ENCODE measurements at places on chromosomes 1 and 21. TPM values are rescaled to one million over a fixed set of nuclear protein-coding genes. Genes with fewer than 3 reads are reported as not detected.
A peak's percentile ranks its signal among the peaks of the same experiment; 100 is the strongest.

DNA sequence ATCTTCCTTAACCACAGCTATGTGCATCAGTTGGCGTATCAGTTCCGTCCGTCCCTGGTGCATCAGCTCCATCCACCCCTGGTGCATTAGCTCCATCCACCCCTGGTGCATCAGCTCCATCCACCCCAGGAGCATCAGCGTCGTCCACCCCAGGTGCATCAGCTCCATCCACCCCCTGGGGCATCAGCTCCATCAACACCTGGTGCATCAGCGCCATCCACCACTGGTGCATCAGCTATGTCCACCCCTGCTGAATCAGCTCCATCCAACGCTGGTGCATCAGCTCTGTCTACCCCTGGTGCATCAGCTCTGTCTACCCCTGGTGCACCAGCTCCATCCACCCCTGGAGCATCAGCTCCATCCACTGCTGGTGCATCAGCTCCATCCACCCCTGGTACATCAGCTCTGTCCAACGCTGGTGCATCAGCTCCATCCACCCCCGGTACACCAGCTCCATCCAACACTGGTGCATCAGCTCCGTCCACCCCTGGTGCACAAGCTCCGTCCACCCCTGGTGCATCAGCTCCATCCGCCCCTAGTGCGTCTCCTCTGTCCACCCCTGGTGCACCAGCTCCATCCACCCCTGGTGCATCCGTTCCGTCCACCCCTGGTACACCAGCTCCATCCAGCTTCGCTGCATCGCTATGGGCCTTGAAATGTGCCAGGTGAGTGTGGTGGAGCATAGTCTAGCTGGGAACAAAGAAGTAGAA is 106.6 kb upstream of the ZBTB40 start:
- peaks cover 34% of the 10 kb centered on the region for H3K27me3 ChIP-seq
- no peak overlapping the region for H3K27ac ChIP-seq
- no peak for DNase-seq
- H3K4me1 ChIP-seq, result no peaks in the 10 kb centered on the region
- no peak overlapping the region for H3K4me3 ChIP-seq
- no peaks in the 10 kb centered on the region for H3K36me3 ChIP-seq

Gene HSPA6
- total RNA-seq, result 1.2 TPM

GRCh38 chr21:35933466-35933865 is 126.9 kb downstream of the SETD4 start:
- no peak overlapping the region for H3K4me3 ChIP-seq
- no peak overlapping the region for H3K27ac ChIP-seq
- DNase-seq, result no peak

Gene SMCP
- total RNA-seq, result not detected

GRCh38 chr21:46161633-46162592 is 6.5 kb upstream of the FTCD start:
- H3K27ac ChIP-seq, result no peak overlapping the region
- H3K27me3 ChIP-seq, result peaks cover 2% of the 10 kb centered on the region
- no peaks in the 10 kb centered on the region for H3K4me1 ChIP-seq
- no peak overlapping the region for H3K4me3 ChIP-seq
- DNase-seq, result no peak
- peaks cover 8% of the 10 kb centered on the region for H3K36me3 ChIP-seq

Gene CCDC190
- total RNA-seq, result not detected

DNA sequence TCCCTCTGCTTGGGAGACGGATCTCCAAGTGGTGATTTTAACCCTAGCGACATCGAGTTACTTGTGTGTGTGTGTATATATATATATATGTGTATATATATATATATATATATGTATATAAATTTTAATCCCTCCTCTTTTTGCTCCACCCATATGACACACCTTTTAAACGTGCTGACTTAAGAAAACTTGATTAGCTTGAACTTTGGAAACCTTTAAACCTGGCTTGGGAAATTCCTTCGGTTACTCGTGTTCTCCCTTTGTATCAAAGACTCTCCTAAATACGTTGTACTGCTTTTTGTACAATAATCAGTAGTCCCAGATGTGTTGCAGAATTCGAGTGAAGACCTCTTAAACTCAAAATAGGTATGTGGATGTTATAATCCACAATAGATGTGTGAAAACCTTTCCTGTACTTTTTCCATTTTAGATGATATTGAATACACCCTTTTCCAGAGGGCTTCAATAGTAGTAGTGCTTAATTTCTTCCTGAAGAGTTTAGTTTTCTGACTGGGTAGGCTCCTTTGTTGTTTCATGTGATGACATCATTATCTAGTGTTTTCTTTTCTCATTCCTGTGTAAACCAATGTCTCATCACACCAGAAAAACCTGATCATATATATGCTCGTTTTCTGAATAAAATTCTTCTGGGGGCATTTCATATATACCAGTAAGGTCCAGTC is 1.4 kb downstream of the RNF11 start:
- H3K4me3 ChIP-seq, result no peak overlapping the region
- no peak for DNase-seq
- no peak overlapping the region for H3K27ac ChIP-seq

DNA sequence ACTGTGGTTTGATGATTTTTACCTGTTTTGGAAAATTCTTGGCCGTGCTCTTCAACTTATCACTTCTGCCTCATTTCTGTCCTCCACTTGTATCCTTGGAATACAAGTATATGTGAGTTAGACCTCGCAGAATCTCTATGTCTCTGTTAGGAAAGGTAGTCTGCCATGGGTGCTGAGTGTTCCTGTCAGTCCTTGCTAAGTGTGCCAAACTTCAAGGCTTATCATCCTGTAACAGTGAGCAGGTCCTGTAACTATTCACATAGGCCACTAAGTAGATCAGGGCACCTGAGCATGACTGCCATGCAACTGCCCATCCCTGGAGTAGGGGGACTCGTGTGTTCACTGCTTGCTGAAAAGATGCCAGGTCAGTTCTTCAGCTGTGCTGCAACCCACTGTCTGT is 24.2 kb upstream of the BMP8B start:
- DNase-seq, result no peak
- no peak overlapping the region for H3K4me3 ChIP-seq
- no peak overlapping the region for H3K27ac ChIP-seq
- peaks cover 13% of the 10 kb centered on the region for H3K4me1 ChIP-seq

- H3K4me1 ChIP-seq, result peaks cover 6% of the 10 kb centered on the region
- peaks cover 24% of the 10 kb centered on the region for H3K27me3 ChIP-seq
- no peaks in the 10 kb centered on the region for H3K36me3 ChIP-seq
- H3K4me3 ChIP-seq, result no peak overlapping the region
- DNase-seq, result no peak
- no peak overlapping the region for H3K27ac ChIP-seq
These were observed 31.4 kb upstream of the TARDBP start for GRCh38 chr1:10980841-10981727.

Gene GBP7
- total RNA-seq, result not detected

GRCh38 chr21:42346441-42346840 is 4.4 kb downstream of the TFF2 start:
- no peaks in the 10 kb centered on the region for H3K4me1 ChIP-seq
- peaks cover 2% of the 10 kb centered on the region for H3K27me3 ChIP-seq
- DNase-seq, result no peak
- H3K36me3 ChIP-seq, result no peaks in the 10 kb centered on the region
- H3K4me3 ChIP-seq, result no peak overlapping the region
- no peak overlapping the region for H3K27ac ChIP-seq

GRCh38 chr21:32920474-32920873 is 105.3 kb upstream of the OLIG2 start:
- H3K4me1 ChIP-seq, result peaks cover 2% of the 10 kb centered on the region
- H3K4me3 ChIP-seq, result no peak overlapping the region
- H3K27ac ChIP-seq, result no peak overlapping the region
- peaks cover 13% of the 10 kb centered on the region for H3K27me3 ChIP-seq
- H3K36me3 ChIP-seq, result peaks cover 5% of the 10 kb centered on the region

- peak overlapping the region; percentile 98 for H3K4me3 ChIP-seq
- peaks cover 4% of the 10 kb centered on the region for H3K36me3 ChIP-seq
- H3K27ac ChIP-seq, result peak overlapping the region; percentile 99
- DNase-seq, result peak; percentile 83
- peaks cover 2% of the 10 kb centered on the region for H3K27me3 ChIP-seq
These were observed 546 bp downstream of the POU2F1 start for GRCh38 chr1:167221126-167221737.

DNA sequence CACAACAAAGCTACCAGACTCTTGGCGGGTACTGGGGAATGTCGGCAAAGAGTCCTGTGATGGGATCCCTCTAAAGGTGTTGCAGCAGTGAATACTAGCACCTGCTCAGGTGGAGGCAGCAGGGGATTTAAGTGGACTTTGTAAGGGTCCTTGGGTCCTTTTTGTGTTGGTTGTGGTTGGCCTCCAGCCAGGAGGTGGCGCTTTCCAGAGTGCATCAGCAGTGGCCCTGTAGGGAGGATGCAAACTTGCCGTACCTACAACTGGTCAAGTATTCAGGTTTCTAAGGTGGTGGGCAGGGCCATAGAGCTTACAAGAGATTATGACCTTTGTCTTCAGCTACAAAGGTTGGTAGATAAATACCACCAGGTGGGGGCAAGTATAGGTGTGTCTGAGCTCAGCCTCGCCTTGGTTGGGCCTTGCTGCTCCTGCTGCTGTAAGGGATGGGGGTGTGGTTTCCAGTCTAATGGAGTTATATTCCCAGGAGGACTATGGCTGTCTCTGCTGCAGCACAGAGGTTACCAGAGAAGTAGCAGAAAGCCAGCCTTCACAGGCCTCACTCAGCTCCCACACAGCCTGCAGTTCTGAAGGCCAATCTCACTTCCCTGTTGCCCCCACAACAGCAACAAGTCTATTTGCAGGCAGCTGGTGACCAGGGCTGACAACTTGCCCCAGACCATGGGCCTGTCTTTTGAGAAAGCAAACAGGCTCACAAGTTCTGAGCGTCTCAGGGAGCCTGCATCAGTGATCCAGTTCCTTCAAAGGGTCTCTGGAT is 7.3 kb downstream of the OR2M5 start:
- H3K27me3 ChIP-seq, result no peaks in the 10 kb centered on the region
- no peak overlapping the region for H3K27ac ChIP-seq
- H3K4me3 ChIP-seq, result no peak overlapping the region
- H3K4me1 ChIP-seq, result no peaks in the 10 kb centered on the region

- peaks cover 24% of the 10 kb centered on the region for H3K27me3 ChIP-seq
- H3K4me3 ChIP-seq, result no peak overlapping the region
These were observed 1.4 kb downstream of the S100A12 start for GRCh38 chr1:153374071-153374470.

Gene RYR2
- not detected for total RNA-seq

GRCh38 chr1:228082918-228083870 is 686 bp downstream of the ARF1 start:
- no peaks in the 10 kb centered on the region for H3K27me3 ChIP-seq
- peak overlapping the region; percentile 93 for H3K27ac ChIP-seq
- peak overlapping the region; percentile 97 for H3K4me3 ChIP-seq
- DNase-seq, result peak; percentile 85

DNA sequence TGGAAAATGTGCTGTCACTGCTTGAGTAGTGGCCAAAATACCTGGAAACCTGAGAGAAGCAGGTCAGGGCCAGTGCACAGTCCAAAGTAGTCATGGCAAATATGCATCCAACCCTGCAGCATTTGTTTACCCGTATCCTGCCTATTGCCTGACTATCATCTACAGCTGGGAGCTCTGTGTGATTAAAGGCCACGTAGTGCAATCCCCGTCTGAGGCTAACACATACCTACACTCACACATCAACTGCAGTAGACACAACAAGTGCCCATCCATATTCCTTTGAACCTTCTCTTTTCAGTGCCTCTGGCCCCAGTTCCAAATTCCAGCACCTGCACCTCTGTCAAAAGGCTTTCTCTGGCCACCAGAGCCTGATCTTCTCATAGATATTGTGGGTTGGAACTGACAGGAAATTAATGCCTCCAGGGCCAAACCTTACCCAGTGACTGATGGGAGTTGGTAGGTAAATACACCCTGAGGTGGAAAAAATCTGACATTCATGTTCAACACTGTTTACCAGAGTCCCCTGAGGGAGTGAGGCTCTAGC is 383.0 kb downstream of the SETD4 start:
- H3K4me3 ChIP-seq, result no peak overlapping the region
- H3K27me3 ChIP-seq, result peaks cover 19% of the 10 kb centered on the region
- no peak overlapping the region for H3K27ac ChIP-seq
- no peaks in the 10 kb centered on the region for H3K36me3 ChIP-seq
- no peak for DNase-seq
- H3K4me1 ChIP-seq, result peaks cover 6% of the 10 kb centered on the region

GRCh38 chr1:193747579-193747978 is 561.2 kb upstream of the B3GALT2 start:
- no peak overlapping the region for H3K4me3 ChIP-seq
- H3K36me3 ChIP-seq, result no peaks in the 10 kb centered on the region
- H3K27me3 ChIP-seq, result peaks cover 4% of the 10 kb centered on the region
- no peaks in the 10 kb centered on the region for H3K4me1 ChIP-seq
- no peak overlapping the region for H3K27ac ChIP-seq

GRCh38 chr21:35190201-35190701 is 141.1 kb upstream of the RUNX1 start:
- no peaks in the 10 kb centered on the region for H3K36me3 ChIP-seq
- DNase-seq, result no peak
- no peak overlapping the region for H3K4me3 ChIP-seq
- H3K4me1 ChIP-seq, result peaks cover 6% of the 10 kb centered on the region

DNA sequence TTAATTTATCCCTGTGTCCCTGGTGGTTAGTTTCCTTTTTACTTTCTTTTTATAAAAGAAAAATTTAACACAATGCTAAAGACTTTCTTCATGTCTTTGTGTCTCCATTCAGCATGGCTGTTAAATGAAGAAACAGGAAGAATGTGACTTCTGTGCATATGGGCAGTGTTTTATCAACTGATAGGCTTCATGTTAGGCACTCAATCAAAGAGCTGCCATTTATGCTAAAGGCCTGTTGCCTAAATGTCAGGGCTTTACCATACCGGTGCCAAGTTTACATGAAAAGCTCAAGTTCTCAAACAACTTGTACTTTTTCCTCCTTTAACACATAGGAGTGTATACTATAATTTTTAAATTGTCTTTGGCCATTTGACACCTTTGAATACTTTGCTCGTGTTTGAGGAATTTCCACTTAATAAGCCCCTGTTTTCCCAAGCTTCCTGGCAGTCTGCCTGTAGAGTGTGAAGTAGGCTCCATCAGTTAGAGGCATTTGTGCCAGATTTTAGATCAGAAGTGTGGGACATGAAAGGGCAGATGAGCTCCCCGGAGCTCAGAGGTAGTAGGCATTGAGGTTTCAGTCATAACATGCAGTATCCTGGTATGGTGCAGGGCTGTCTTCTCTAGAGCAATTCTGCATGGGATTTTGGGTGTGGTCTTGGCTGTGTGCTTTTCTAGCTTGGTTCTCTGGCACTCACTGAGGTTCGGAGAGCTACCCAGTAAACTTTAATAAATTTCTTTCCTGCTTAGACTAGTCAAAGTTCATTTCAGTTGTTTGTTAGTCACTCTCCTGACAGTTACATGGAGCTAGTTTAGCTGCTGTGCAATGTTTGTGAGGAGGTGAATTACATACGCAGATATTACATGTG is 119.0 kb downstream of the LEPR start:
- H3K36me3 ChIP-seq, result no peaks in the 10 kb centered on the region
- no peaks in the 10 kb centered on the region for H3K4me1 ChIP-seq
- H3K27me3 ChIP-seq, result peaks cover 5% of the 10 kb centered on the region

- H3K36me3 ChIP-seq, result no peaks in the 10 kb centered on the region
- peaks cover 4% of the 10 kb centered on the region for H3K27me3 ChIP-seq
- no peak overlapping the region for H3K27ac ChIP-seq
These were observed 358.3 kb downstream of the HLX start for GRCh38 chr1:221237587-221237986.
